ENCODE measurements at places on chromosomes 2 and 18.
A peak's percentile ranks its signal among the peaks of the same experiment; 100 is the strongest.

- no peak for DNase-seq
Measured at GRCh38 chr2:182023235-182023634, 37.6 kb downstream of the PPP1R1C start.

DNA sequence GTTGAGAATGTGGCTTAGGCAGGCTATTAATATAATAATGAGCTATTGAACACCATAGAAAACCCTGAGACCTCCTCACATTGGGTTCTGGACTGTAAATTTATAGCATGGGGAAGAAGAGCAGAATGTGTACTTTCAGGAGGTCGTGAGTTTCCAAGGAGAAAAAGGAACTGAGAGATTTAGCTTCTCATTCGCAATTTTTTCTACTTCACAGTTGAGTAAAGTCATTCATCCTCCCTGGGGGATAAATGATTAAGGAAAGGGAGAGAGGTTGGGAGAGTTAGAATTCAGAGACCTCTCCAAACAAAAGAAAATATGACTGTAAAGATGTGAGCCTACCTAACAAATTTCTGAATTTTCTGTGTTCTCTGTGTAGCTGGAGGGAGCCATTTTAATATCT is 205.8 kb upstream of the CYRIA start:
- no peak for DNase-seq

GRCh38 chr2:201784563-201784962 is 3.8 kb upstream of the ALS2 start:
- no peak for DNase-seq

GRCh38 chr18:54852780-54853675 is 24.8 kb downstream of the RAB27B start:
- DNase-seq: no peak

GRCh38 chr2:40418614-40419363 is 33.1 kb downstream of the SLC8A1 start:
- DNase-seq: no peak

DNA sequence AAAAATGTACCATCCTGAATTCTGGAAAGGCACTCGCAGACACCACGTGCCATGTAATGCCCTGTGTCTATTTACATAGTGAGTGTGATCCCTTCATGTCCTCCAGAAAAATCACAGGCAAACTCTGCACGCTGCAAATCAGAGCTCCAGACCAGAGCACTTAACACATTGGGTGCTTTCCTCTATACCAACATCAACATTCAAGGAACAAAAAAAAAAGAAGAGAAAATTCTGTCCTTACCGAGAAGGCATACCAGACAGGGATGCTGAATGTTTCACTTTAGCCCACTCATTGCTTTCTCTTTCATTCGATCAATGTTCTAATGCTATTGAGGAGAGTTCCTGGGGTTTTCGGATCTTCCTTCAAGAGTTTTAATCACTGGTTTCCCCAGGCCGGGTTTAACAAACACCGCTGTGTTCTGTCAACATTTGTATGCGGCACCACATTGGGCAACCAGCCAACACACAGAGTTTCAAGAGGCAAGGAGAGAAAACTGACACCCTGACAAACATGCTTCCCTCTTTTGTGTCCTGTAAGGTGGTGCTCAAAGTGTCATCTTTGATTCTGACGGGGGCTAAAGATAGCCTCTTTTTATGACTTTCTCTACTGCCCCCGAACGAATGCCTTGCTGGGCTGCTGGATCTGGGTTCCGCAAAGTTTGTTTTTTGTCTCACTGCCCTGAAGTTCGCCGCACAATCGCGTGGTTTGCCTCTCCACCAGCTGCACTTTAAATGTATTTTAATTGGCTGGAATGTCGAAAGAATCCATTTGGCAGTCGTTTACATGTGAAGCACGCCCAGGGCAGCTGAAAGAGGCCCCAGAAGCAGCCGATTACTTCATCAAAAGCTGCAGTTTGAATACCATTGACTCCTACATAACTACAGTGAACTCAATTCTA is 106.4 kb upstream of the NCKAP5 start:
- peak; percentile 64 for DNase-seq

DNA sequence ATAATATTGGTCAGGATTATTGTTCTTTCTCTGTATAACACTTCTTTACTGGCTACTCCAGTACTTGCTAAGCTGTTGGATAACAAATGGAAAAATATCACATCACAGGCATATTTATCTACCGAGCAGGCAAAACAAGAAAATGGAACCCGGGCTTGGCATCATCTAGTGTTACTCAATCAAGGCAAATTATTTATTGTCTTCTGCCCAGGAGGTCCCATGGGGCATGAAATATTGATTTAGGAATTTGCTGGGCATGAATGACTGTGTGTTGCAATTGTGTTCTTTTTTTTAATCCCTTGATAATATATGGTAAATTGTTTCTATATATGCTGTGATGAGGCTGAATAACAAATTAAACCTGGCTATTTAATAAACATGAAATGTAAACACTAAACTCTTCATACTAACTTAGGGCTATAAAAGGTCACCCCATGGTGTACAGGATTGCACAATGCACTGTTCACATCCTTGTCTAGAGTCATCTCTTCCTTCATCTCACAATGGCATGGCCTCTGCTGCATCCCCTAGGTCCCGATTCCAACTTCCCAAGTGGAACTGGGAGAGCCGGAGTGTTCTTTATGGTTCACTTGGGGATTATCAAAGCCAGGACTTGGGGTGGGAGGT is 2.2 kb upstream of the PARD3B start:
- no peak for DNase-seq

DNA sequence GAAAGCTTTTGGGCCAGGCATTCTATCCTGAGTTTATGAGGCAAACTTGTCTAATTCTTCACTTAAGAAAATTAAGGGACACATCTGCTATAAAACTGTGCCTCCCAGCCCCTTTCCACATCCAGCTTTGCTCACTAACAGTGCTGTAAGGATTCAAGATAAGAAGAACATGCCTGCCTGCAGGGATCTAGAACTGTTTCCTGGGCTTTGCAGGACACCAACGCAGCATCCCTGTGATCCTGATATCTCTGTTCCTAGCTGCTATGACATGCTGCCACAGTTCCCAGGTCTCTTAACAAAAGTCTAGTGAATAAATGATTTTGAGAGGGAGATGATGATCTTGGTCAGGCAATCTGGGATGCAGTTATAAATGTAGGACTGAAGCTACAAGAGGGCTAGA is 12.4 kb downstream of the B4GALT6 start:
- no peak for DNase-seq

DNA sequence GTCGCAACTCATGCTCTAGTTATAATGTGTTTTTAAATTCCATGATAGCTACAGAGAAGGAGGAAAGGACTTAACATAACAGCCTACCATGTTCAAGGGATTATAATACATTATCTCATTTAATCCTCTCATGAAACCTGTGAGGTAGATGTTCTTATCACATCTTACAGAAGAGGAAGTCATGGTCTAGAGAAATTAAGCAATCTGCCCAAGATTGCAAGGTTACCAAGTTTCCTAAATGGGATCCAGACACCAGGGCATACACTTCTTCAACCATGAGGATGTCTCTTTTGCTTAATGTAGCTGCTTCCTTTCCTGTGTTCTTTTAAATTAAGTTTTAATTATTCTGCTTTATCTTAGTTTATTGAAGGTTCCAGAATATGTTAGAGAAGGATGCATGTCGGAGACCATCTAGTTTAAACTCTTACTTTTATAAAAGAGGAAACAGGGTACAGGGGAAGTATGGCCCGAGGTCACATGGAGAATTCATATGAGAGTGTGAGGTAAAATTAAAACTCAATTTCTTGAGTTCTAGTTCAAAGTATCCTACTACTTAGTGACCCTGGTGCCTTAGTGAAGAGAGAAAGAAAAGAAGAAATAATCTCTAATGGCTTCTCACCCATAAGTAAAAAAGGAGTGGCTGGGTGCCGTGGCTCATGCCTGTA is 3.6 kb upstream of the IL1A start:
- DNase-seq: no peak

GRCh38 chr2:218298314-218298875 is 6.1 kb upstream of the TMBIM1 start:
- no peak for DNase-seq

GRCh38 chr2:216490061-216490460 is 8.6 kb upstream of the RPL37A start:
- no peak for DNase-seq

- no peak for DNase-seq
Measured at GRCh38 chr18:50775207-50775606, 44.6 kb downstream of the MRO start.

DNA sequence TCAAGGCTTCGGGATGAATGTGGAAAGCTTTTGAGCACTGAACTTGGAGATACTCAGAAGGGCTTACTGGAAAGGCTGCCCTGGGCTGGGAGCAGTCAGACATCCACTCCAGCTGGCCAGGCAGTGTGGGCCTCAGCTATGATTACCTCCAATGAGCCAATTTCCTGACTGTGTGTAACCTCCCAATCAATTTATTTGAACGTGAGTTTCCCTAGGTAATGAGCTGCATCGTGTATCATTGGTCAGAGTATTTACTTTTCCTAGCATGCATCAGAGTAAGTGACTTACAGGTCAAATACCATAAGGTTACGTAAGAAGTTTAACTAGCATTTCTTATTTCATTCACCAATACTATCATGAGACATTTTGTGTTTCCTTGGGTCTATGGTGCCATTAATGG is 11.0 kb upstream of the CTAGE1 start:
- DNase-seq: no peak

DNA sequence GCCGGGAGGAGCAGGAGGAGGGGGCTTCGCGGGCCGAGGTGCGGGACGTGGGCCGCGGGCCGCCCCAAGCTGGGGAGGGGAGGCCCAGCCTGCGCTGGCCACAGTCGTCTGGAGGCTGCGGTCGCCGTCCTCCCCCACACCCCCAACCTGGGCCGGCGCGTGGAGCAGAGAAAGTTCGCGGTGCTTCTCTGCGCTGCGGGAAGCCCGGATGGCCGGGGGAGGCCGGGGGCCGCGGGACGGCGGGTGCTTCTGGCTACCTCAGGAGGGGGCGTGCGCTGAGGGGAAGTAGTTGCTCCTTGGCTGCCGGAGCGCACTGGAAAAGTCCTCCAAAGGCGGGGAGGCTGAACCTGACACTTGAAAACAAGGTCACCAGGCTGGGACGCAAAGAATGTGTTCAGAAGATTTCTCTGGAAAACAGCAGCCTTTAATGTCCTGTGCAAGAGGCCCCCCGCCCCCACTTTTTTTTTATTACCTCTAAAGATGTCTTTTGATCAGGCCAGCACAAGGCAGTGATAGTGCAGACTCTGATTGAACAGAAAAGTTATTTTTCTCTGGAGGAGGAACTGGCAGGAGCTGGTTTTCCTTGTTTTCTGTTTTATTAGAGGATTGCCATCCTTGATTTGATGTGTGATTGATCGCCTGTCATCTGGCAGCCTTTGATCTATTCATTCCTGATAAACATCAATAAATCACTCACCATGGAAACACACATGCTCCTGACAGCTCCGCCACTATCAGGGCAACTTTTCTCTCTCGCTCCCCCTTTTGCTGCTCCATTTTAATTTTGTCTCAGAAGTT is 1.6 kb downstream of the TSHZ1 start:
- DNase-seq: no peak

DNA sequence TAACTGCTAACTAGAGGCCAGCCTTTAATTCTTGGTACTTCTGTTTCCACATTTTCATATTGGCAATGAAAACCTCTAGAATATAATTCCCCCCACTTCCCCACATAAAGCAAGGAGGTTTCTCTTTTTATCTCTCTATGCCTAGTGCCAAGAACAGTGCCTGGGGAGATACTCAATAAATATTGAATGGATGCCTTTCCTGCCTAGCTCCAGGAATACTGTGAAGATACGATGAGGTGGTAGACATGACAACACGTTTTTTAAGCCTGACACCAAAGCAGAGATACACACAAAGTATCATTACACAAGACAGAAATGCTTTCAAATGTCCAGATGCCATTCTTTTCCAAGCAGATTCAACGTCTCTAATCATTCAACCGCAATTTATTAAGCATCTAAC is 535.5 kb downstream of the XIRP2 start:
- DNase-seq: no peak

DNA sequence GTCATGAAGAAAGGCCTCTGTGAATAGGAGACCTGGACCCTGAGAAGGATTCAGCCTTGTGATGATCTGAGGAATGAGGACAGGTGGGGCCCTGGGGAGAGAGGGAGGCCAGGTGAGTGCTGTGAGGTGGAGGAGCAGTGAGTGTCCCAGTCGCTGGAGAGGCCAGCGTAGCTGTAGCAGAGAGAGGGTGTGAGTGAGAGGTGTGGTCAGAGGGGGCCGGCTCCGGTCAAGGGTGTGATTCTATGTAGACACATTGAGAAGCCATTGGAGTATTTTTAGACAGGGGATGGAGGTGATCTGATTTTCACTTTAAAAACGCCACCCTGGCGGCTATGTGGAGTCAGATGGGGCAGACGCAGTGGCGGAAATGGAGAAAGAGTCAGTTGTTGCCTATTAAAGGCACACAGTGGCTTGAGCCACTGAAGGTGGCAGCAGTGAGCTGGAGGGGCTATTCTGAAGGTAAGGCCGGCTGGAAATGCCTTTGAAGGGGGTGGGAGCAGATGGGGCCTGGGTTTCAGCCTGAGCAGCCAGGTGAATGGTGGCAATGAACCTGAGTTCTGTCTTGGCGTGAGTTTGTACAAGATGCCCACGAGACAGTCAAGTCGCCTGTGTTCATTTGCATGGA is 55.6 kb downstream of the GREB1 start:
- no peak for DNase-seq

DNA sequence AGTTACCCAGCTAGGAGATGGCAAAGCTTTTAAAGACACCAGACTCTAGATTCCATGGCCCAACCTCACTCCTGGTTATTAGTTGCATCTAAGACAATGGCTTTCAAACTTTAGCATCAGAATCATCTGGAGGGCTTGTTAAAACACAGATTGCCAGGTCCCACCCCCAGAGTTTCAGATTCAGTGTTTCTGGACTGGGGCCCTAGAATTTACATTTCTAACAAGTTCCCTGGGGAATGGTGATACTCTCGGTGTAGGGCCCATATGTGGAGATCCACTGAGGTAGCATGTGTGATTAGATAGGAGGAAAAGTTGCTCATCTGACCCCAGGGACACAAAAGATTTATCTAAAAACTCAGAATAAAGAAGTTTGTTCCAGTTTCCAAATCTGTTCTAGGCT is 14.5 kb upstream of the TTR start:
- no peak for DNase-seq

GRCh38 chr2:25085761-25086560 is 44.1 kb downstream of the EFR3B start:
- DNase-seq: no peak

DNA sequence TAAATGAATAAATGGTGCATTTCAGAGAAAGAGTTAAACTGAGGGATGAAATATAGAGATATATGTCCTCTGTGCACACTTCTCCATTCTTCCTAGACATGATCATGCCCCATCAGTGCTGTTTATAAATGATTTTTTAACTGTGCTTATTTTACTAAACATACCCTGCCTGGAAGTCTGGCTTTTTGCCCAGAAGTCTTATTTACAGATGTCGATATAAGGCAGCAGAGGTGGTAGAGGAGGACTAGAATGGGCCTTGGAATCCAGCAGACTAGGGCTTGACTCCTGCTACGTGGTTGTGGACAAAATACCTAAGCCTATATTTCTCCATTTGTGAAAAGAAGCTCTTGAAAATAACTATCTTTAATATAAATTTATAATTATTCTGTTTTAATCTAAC is 355.5 kb downstream of the RAD51AP2 start:
- no peak for DNase-seq

- no peak for DNase-seq
Measured at GRCh38 chr2:230974096-230974913, 21.6 kb upstream of the SPATA3 start.

- DNase-seq: no peak
Measured at GRCh38 chr2:189729430-189729829, 33.2 kb downstream of the OSGEPL1 start.

GRCh38 chr2:232697807-232698110 is 628 bp downstream of the GIGYF2 start:
- no peak for DNase-seq
